ENCODE measurements at places on chromosomes 5 and 9.

DNA sequence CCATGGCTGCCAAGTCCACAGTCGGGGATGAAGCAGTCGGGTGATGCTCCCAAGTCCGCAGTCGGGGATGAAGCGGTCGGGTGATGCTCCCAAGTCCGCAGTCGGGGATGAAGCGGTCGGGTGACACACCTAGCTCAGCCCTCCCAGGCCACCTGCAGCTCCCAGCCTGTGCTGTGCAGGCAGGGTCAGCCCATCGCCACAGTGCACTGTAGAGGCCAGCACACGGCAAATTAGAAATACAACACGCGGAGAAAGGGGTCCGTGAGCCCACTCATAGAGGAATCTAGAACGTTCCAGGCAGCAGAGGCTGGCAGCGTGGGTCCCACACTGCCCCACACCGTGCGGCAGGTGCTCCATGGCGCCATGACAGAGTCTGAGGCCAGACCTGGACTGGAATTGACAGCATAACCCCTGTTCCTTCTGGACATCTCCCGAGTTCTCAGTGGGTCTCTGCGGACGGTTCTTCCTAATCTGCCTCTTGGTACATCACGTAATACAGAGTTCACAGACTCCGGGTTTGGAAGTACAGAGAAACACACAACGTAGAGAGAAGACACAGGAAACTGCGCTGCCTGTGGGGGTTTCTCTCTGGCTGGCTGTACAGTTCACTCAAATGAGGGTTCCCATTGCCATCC, 7.7 kb upstream of the EXOC3 start:
- no peak for DNase-seq
- no peaks in the 10 kb centered on the region for H3K36me3 ChIP-seq
- H3K27ac ChIP-seq = no peak overlapping the region
- peaks cover 6% of the 10 kb centered on the region for H3K4me1 ChIP-seq

DNA sequence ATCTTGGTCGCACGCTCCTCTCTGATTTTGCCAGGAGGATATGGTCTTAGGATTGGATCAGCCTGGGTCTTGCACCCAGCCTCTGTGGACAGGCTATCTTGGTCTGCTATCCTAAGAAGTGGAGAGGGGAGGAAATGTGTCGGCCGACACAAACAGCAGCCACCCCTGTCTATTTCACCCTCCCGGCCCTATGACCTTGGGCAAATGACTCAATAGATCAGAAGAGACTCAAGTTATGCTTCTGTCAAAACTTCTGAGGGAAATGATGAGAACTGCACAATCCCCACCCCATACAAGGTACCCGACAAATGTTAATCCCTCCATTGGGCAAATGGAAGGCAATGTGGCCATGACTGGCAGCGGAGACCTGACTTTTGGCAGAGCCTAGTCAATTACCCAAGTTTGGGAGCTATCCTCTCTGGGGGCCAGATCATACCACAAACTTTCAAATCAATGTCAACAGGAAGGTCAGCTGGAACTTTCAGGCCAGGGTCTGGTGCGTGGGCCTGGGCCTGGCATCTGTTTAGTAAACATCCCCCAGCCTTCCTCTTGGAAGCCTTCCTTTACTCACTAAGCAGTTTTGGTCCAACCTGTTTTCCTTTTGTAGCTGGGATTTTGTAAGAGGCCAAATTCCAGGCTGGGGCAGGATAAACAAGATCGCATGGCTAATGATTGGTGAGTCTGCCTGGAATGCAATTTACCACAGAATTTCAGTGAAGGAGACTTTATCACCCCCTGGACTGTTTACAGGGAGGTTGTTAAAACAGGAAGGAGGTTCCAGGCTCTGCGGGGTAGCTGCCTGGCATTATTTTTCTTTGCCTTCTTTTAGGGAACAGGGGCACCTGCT, 64.2 kb upstream of the CPEB4 start:
- H3K36me3 ChIP-seq = no peaks in the 10 kb centered on the region
- no peak for DNase-seq
- no peaks in the 10 kb centered on the region for H3K27me3 ChIP-seq
- peaks cover 19% of the 10 kb centered on the region for H3K4me1 ChIP-seq
- no peak overlapping the region for H3K4me3 ChIP-seq
- peak overlapping the region; percentile 51 for H3K27ac ChIP-seq

DNA sequence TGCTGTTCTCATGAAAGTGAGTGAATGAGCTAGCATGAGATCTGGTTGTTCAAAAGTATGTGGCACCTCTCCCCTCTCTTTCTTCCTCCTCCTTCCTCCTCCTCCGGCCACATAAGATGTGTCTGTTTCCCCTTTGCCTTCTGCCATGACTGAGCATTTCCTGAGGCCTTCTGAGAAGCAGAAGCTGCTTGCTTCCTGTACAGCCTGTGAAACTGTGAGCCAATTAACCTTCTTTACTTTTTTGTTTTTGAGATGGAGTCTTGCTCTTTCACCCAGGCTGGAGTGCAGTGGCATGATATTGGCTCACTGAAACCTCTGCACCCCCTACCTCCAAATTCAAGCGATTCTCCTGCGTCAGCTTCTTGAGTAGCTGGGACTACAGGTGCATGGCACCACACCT, 6.1 kb downstream of the S100Z start:
- no peak overlapping the region for H3K4me3 ChIP-seq
- no peaks in the 10 kb centered on the region for H3K36me3 ChIP-seq
- DNase-seq = no peak
- H3K27ac ChIP-seq = peak overlapping the region; percentile 59

DNA sequence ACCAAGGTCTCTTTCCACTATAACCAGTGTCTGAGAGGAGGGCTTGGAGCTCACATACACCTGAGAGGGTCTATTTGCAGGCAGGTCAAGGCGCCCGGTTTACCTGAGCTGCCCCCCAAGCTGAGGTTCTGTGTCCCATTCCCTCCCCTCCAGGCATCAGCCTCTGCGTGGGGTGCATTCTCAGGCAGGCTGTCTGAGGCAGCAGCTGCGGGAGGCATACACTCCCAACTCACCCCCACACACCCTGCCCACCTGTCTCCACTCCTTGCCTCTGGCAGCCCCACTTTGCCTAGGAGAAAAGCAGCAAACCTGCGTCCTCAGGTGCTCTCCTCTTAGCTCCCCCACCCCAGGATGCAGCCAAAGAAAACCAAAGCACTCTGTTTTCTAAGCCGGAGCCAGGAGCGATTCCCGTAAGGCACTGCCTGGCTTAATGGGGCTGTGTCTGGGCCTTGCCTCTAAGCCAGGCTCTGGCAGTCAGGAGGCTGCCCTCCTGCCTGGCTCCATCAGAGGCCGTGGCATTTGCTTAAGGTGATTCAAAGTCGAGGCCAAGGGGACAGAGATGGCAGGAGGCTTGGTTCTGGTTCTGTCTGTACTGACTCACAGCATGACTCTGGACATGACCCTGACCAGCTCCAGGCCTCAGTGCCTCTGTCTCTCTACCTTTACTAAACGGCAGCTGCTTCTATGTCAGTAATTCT, 139.2 kb upstream of the TRIM32 start:
- peaks cover 21% of the 10 kb centered on the region for H3K4me1 ChIP-seq
- H3K27me3 ChIP-seq = no peaks in the 10 kb centered on the region
- no peak overlapping the region for H3K4me3 ChIP-seq
- no peaks in the 10 kb centered on the region for H3K36me3 ChIP-seq

- H3K4me1 ChIP-seq = no peaks in the 10 kb centered on the region
- H3K27me3 ChIP-seq = peaks cover 21% of the 10 kb centered on the region
Measured at GRCh38 chr9:93177676-93178075, 6.3 kb upstream of the WNK2 start.

GRCh38 chr5:176361437-176362232, at the start of gene KIAA1191:
TSS of gene KIAA1191 (minus strand) at chr5:176361764. CDS start at chr5:176359508, 2,256 bp downstream.
- H3K36me3 ChIP-seq = peaks cover 26% of the 10 kb centered on the region
- peak; percentile 98 for DNase-seq
- H3K27ac ChIP-seq = peak within 1 kb of the TSS; percentile 83

GRCh38 chr9:87498046-87498810, 561 bp downstream of the DAPK1 start:
- H3K27ac ChIP-seq = peak overlapping the region; percentile 90
- no peaks in the 10 kb centered on the region for H3K27me3 ChIP-seq
- peak; percentile 70 for DNase-seq
- H3K36me3 ChIP-seq = no peaks in the 10 kb centered on the region
- H3K4me3 ChIP-seq = peak overlapping the region; percentile 81

DNA sequence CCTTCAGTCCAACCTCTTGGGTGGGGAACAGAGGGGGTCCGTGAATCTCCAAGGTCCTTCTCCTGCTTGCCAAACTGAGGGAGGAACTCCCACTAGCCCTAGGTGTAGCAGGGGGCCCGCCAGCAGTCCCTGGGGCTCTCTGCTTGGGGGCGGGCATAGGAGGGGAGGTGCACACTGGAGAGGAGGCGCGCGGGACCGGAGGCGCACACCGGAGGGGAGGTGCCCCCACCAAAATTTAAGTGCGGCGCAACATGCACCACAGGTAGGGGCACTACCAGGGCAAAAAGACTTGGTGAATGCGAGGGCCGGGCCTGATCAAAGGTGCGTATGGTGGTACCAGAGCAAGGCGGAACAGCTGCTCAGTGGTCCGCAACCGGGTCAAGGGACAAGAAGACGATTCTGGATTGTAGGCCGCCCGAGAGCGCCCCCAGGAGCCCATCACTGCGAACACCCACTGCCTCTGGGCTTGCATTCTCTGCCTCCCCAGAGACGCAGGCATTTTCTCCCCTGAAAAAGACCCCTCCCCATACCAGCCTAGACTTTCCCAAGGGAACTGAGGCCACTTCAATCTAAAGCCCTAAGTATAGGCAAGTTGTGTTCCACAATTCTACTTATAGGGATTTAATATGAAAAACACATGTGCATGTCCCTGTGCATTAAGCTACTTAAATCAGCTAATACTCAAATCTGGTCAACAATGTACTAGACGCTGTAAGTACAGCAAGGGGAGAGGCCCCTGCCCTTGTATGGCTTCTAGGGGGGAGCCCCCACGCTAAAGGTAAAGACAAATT, 50.6 kb downstream of the TGFBI start:
- DNase-seq = no peak
- H3K36me3 ChIP-seq = no peaks in the 10 kb centered on the region
- peaks cover 20% of the 10 kb centered on the region for H3K4me1 ChIP-seq
- no peak overlapping the region for H3K27ac ChIP-seq
- H3K4me3 ChIP-seq = peak overlapping the region; percentile 49

- peaks cover 15% of the 10 kb centered on the region for H3K4me1 ChIP-seq
- H3K27ac ChIP-seq = no peak overlapping the region
- H3K36me3 ChIP-seq = peaks cover 38% of the 10 kb centered on the region
- DNase-seq = no peak
Measured at GRCh38 chr5:141649972-141650371, 1.2 kb downstream of the FCHSD1 start.

DNA sequence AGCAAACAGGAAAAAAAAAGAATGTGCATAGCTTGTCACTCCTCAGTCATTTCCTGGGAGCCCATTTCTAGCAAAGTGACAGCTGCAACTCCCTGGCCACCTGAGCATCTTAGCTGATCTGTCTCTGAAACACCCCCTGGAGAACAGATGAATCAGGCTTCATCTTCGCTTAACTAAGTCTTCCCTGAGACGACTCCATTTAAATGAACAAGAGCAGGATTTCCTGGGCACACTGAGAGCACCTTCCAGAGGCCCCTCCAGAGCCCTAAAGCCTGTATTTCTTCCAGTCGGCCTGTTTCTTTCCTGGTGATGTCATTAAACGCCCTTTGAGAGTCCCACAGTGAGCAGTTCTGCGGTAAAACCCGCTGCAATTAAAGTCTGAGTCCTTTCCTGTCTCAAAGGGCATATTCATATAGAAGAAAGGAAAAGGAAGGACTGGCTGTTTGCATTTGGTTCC, 13.9 kb downstream of the TGFBI start:
- DNase-seq = no peak
- peaks cover 5% of the 10 kb centered on the region for H3K36me3 ChIP-seq
- no peak overlapping the region for H3K27ac ChIP-seq
- peaks cover 12% of the 10 kb centered on the region for H3K4me1 ChIP-seq
- no peak overlapping the region for H3K4me3 ChIP-seq
- no peaks in the 10 kb centered on the region for H3K27me3 ChIP-seq

DNA sequence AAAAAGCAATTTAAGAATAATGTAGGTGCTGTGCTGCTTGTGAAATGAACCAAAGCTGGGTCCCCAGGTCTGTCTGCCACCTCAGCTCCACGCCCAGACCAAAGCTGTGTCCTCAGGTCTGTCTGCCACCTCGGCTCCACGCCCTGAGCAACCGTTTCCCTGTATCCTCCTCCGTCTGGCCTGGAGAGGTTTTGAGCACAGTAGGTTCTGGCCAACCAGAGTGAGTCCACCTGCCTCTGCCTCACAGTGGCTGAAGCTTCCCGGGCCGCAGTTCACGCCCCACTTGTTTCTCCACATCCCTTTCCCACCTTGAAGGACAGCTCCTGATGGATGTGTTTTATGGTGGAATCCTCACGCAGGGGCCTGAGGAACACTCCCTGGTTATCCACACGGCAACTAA, 120.5 kb downstream of the ADAMTS2 start:
- peak; percentile 20 for DNase-seq
- H3K27ac ChIP-seq = no peak overlapping the region
- H3K4me3 ChIP-seq = no peak overlapping the region
- no peaks in the 10 kb centered on the region for H3K27me3 ChIP-seq
- no peaks in the 10 kb centered on the region for H3K4me1 ChIP-seq
- H3K36me3 ChIP-seq = no peaks in the 10 kb centered on the region

GRCh38 chr5:73496984-73497457, 1.2 kb upstream of the BTF3 start:
- H3K27me3 ChIP-seq = no peaks in the 10 kb centered on the region

GRCh38 chr5:10355071-10355889, 1.8 kb downstream of the MARCHF6 start:
- peak overlapping the region; percentile 84 for H3K4me3 ChIP-seq
- no peaks in the 10 kb centered on the region for H3K27me3 ChIP-seq
- no peak for DNase-seq

DNA sequence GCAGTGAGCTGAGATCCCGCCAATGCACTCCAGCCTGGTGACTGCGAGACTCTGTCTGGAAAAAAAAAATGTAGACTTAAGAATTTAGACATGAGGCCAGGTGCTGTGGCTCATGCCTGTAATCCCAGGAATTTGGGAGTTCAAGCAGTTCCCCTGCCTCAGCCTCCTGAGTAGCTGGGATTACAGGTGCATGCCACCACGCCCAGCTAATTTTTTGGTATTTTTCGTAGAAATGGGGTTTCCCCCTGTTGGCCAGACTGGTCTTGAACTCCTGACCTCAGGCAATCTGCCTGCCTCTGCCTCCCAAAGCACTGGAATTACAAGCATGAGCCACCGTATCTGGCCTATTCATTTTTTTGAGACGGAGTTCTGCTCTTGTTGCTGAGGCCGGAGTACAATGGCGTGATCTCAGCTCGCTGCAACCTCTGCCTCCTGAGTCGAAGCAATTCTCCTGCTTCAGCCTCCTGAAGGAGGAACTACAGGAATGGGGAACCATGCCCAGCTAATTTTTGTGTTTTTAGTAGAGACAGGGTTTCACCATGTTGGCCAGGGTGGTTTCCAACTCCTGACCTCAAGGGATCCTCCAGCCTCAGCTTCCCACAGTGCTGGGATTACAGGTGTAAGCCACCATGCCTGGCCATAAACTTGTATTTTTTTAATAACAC, 14.0 kb downstream of the DDX46 start:
- DNase-seq = no peak
- no peak overlapping the region for H3K27ac ChIP-seq
- H3K4me3 ChIP-seq = no peak overlapping the region
- no peaks in the 10 kb centered on the region for H3K4me1 ChIP-seq
- H3K36me3 ChIP-seq = peaks cover 98% of the 10 kb centered on the region
- H3K27me3 ChIP-seq = no peaks in the 10 kb centered on the region

- H3K27me3 ChIP-seq = no peaks in the 10 kb centered on the region
- no peak for DNase-seq
- H3K36me3 ChIP-seq = peaks cover 10% of the 10 kb centered on the region
- H3K27ac ChIP-seq = no peak overlapping the region
Measured at GRCh38 chr5:78634634-78635033, 13.9 kb downstream of the LHFPL2 start.
